IMR-90 (cell line): ENCODE measurements at places on chromosomes 7 and 10. TPM values are rescaled to one million over a fixed set of nuclear protein-coding genes. Genes with fewer than 3 reads are reported as not detected.

The ZNF777 gene
- total RNA-seq, result 3.2 and 3.6 TPM in 2 replicates

The ACTL6B gene
- not detected in 2 replicates for total RNA-seq

The ZPBP gene
- total RNA-seq, result not detected in 2 replicates

The SPDYE2 gene
- total RNA-seq, result not detected in 2 replicates

The RET gene
- 0.18 and 0.28 TPM in 2 replicates for total RNA-seq

The C10orf62 gene
- not detected in 2 replicates for total RNA-seq

The FBXL13 gene
- 0.36 and 0.83 TPM in 2 replicates for total RNA-seq

The DRGX gene
- total RNA-seq, result not detected in 2 replicates

The CRPPA gene
- 1.3 and 2.5 TPM in 2 replicates for total RNA-seq

The CFAP58 gene
- total RNA-seq, result 0.36 and 0.83 TPM in 2 replicates

The MMS19 gene
- total RNA-seq, result 55.3 and 70.1 TPM in 2 replicates

The MACROH2A2 gene
- 16.7 and 17.4 TPM in 2 replicates for total RNA-seq

The OR2A1 gene
- total RNA-seq, result not detected in 2 replicates

The AMZ1 gene
- 0.54 and 0.83 TPM in 2 replicates for total RNA-seq

The FAM25C gene
- not detected in 2 replicates for total RNA-seq

The PRSS37 gene
- not detected in 2 replicates for total RNA-seq

The PNLIP gene
- total RNA-seq, result not detected in 2 replicates

The MYOF gene
- 281 and 332 TPM in 2 replicates for total RNA-seq

The MYO1G gene
- total RNA-seq, result under 0.01 TPM in 2 replicates

The HOXA1 gene
- total RNA-seq, result 0.54 and 0.83 TPM in 2 replicates

The RNF148 gene
- total RNA-seq, result not detected in 2 replicates

The BTRC gene
- total RNA-seq, result 7.7 and 11.7 TPM in 2 replicates
